ENCODE measurements at places on chromosomes 11 and 22. TPM values are rescaled to one million over a fixed set of nuclear protein-coding genes. Genes with fewer than 3 reads are reported as not detected.

E2F8 gene
- 19.7 TPM for total RNA-seq

BACE1 gene
- 9.6 TPM for total RNA-seq

MCM5 gene
- total RNA-seq: 88.4 TPM

PNPLA5 gene
- not detected for total RNA-seq

FAM83F gene
- total RNA-seq: 21.9 TPM

GRIK4 gene
- not detected for total RNA-seq

SLC6A5 gene
- total RNA-seq: not detected

C11orf16 gene
- total RNA-seq: not detected

KCNJ4 gene
- total RNA-seq: not detected

OR10D3 gene
- total RNA-seq: not detected

MEI1 gene
- total RNA-seq: 0.68 TPM

NCR3LG1 gene
- 5.3 TPM for total RNA-seq

KRTAP5-11 gene
- not detected for total RNA-seq

PANX2 gene
- total RNA-seq: 2.0 TPM

BIRC3 gene
- 85.6 TPM for total RNA-seq

LGR4 gene
- total RNA-seq: 51.4 TPM

AQP11 gene
- total RNA-seq: 1.2 TPM

ACTN3 gene
- total RNA-seq: not detected

ZP1 gene
- not detected for total RNA-seq

CECR2 gene
- 0.09 TPM for total RNA-seq

ZNF280B gene
- 4.6 TPM for total RNA-seq

OR5D16 gene
- total RNA-seq: not detected

MRGPRX4 gene
- not detected for total RNA-seq
